ENCODE measurements at places on chromosomes 5 and 9.

GRCh38 chr5:147687118-147687517 is 95.4 kb downstream of the JAKMIP2 start:
- no peak for DNase-seq

GRCh38 chr5:173324115-173325001 is 3.9 kb downstream of the STC2 start:
- DNase-seq = no peak

DNA sequence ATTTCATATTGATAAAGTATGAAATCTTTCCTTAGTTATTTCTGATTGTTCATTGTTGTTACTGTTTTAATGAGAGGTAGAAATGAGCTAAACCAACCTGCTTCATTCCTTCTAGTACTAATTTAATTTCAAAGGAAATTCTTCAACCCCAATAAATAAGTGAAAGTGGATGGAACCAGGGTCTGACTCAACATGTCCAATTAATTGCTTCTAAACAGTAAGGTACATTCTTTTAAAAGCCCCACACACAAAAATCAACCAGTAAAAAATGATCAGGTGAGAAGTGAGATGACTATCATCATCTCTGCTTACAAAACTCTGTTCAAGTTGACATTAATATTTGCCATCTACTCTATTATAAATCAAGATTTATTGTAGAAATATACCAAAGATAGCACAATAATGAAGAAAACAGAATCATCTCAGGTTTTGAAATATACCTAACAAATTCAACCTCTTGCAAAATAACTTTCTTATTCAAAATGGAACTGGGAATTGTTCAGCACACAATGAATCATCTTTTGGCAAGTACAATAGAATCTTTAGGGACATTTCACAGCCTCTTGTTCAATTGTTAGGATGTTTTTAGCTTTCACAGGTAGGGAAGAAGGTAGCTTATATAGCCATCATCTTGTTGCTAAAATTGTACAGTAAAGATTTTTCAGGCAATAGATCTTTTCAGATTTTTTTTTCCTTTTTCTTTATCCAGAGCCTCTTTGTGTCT is 114.5 kb downstream of the RPS23 start:
- DNase-seq = no peak

- DNase-seq = no peak
Measured at GRCh38 chr9:114433086-114433485, 45.3 kb upstream of the AKNA start.

- DNase-seq = no peak
Measured at GRCh38 chr9:99069075-99069474, 35.8 kb upstream of the TGFBR1 start.

- no peak for DNase-seq
Measured at GRCh38 chr5:35430381-35431162, 187.1 kb upstream of the SPEF2 start.

DNA sequence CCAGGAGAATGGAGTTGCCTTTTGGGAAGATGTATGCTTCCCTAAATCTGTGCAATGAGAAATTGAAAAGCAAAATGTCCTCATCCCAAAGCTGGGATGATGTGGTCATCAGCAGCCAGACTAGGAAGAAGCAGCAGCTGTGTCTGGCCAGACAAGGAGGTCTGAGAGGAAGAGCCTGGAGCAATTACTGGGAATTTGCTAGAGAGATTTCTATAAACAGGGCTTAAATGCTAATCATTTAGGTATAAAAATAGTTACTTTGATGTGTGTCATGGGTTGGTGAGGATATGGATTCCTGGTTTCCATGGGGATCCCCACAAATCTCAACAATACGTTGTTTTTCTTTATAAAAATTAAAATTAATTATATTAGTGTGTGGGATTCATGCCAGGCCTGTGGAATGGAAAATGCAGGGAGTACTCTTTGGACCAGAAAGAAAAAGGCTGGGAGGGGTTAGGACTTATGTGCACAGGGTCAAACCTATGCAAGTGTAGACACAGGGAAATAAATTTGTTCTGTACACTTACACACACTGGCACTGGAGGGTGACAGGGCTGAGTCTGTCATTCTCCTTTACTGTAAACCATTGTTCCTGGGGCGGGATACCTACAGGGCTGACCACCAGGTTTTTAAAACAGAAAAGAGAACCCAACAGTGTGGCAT is 58.7 kb upstream of the TRPC7 start:
- DNase-seq = no peak

DNA sequence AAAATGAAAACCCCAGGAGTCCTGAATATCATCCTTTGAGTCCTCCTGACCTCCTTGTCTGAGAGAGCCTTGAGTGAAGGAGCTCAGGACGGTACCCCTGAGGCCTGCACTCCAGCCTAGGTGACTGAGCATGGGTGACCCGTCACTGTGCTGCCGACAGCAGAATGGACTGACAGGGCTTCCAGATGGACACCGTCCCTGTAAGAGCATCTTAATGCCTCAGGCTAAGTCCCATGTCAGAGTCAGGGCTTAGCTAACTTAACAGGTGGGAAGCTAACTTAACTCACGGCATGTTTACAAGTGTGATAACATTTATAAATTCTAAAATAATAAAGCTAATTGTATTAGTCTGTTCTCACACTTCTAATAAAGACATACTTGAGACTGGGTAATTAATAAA is 68.3 kb downstream of the IL6ST start:
- no peak for DNase-seq

DNA sequence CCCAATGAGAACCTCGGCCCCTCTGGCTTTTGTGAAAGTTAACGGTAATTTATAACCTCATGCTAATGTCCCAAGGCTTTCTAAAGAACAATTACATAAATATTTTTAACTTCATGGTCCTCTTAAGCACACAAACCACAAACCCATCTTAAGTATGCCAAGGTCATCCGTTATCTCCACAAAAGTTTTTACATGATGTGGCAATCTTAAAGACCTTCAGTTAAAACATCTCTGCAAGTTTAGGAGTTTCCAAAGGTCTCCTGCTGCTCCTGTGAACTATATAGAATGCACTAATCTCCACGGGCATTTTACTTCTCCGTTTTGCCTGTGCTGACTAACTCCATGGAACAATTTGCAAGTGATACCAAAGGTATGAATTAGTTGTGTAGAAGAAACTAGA is 228.2 kb downstream of the TLE1 start:
- DNase-seq = peak; percentile 47

DNA sequence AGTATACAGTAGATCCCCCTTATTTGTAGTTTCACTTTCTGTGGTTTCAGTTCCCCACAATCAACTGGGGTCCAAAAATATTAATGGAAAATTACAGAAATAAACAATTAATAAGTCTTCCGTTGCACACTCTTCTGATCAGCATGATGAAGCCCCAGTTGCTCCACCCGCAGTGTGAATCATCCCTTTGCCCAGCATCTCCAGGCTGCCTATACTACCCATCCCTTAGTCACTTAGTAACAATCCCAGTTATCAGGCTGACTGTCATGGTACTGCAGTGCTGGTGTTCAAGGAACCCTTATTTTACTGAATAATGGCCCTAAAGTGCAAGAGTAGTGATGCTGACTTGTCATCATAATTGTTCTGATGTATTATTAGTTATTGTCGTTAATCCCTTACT is 28.9 kb downstream of the SHC3 start:
- DNase-seq = peak; percentile 69

DNA sequence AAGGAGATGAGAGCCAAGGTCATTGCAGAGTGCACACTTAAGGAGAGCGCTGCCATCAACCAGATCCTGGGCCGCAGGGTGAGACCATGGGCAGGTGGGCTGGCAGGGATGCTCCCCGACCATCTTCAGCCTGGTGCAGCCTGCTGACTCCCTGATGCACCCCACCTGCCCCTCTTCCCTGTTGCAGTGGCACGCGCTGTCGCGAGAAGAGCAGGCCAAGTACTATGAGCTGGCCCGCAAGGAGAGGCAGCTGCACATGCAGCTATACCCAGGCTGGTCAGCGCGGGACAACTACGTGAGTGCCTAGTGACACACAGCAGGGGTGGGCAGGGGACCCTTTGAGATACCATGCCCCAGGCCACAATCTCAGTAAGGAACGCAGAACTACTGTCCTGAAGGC is 28.3 kb downstream of the TCF7 start:
- DNase-seq = no peak

GRCh38 chr9:122276096-122276495 is 11.4 kb downstream of the MRRF start:
- no peak for DNase-seq

DNA sequence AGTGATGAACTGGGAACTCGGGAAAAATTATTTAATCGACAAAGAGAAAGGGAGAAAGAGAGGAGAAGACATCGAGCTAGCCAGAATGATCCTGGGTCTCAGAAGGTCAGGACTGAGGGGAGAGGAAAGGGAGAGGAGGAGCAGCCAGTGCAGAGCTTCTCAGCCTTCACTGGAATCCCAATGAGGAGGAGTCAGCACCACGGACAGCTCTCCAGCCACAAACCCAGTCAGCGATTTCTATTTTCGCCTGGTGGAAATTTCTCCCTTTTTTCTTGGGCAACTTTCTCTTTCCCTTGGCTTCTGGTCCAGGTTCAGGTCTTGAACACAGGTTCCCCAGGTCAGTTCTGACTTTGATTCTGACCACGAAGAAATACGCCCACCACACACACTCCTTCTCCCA is 1.6 kb upstream of the BRINP1 start:
- DNase-seq = peak; percentile 25

GRCh38 chr5:96196890-96197289 is 235.2 kb upstream of the ELL2 start:
- no peak for DNase-seq

DNA sequence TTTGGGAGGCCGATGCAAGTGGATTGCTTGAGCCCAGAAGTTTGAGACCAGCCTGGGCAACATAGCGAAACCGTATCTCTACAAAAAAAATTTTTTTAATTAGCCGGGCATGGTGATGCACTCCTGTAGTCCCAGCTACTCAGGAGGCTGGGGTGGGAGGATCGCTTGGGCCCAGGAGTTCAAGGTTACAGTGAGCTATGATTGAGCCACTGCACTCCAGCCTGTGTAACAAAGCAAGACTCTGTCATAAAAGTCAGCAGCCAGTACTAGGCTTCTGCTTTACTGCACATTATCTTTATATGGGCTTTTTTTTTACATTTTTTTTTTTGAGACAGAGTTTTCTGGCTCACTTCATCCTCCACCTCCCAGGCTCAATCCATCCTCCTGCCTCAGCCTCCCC is 9.4 kb upstream of the HAVCR1 start:
- DNase-seq = no peak

- DNase-seq = no peak
Measured at GRCh38 chr5:116037236-116037822, 5.1 kb downstream of the ARL14EPL start.

GRCh38 chr9:135098400-135099105 is 11.1 kb downstream of the OLFM1 start:
- DNase-seq = no peak

GRCh38 chr9:3495855-3496254 is 29.9 kb downstream of the RFX3 start:
- DNase-seq = no peak

DNA sequence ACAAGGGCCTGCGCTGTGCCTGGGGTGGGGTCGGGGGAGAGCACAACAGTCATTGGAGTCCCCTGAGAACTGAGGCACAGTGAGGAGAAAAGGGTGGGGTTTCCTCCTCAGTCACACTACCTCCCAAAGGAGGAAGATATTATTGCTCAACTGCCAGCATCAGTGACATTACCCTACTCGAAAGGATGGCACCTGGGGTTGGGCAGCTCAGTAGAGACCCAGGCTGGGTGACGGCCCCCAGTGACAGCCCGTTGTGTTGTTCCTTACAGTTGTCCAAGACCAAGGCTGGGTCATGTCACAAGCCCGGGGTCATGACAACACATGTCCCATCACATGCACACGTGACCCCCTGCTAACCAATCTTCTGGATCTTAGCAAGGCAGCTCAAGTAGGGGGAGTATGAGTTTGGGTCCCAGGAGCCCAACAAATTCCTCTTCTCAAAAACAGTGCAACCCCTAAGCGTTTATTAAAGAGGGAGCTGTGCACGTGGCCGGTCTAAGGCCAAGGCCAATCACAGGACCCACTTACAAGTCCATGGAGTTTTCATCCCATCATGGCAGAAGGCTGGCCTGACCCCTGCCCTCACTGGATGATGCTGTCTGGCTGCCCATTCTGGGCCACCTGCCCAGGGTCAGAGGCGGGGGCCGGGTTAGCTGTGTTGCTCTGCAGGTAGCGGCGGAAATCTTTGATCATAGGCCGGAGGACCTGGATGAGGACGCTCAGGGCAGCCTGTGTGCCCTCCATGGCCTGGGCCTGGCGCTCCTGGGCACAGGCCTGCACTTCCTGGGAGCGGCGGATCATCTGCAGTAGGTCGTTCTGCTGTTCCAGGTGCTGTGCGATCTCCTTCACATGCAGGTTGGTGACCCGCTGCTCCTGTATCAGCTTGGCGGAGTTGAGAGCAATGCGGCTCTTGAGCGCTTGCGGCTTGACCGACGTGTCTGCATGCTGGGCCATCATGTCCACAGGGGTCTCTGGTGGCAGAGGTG is 4.0 kb downstream of the NAIF1 start:
- DNase-seq = no peak

DNA sequence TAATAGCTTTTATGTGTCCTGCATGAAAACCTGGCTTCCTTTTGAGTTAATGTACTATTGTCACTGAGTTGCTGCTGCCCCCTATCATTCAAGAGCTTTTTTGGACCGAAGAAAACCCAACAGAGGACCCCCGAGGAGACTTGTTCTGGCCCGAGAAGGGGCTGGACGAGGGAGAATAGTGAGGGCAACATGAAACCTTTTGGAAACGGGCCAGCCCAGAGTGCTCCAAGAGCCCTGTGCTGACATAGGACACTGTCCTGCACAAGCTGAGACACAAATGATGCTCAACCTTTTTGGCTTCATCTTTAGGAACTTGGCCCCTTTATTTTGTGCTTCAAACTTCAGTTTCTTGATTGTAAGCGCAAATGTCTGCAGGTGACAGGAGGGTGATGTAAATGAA is 4.0 kb upstream of the GADD45G start:
- no peak for DNase-seq

GRCh38 chr9:114426046-114426948 is 38.5 kb upstream of the AKNA start:
- DNase-seq = no peak

- peak; percentile 90 for DNase-seq
Measured at GRCh38 chr5:10595672-10596309, 31.9 kb downstream of the ANKRD33B start.

GRCh38 chr9:125851979-125852378 is 104.8 kb downstream of the PBX3 start:
- DNase-seq = no peak

GRCh38 chr9:101477214-101477613 is 41.6 kb upstream of the ALDOB start:
- no peak for DNase-seq

DNA sequence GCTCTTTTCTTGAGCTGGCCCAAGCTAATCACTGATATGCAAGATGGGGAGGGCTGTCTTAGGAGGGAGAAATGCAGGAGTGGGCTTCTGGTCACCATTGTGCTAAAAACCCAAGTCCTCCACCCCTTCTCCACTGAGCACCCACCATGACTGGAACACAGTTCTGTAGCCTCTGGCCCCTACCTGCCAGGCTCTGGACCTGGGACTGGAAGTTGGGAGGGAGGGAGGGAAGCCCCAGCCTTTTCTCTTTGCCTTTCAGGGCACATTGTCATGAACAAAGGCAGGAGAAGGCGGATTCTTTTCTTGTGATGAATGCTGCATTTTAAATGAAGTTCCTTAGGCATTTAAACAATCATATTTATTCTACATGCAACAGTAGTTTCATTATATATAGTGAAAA is 559.1 kb upstream of the TRPC7 start:
- DNase-seq = no peak

- DNase-seq = no peak
Measured at GRCh38 chr5:26492906-26493459, 545.4 kb downstream of the CDH9 start.
